ENCODE measurements at places on chromosomes 1 and 21.

DNA sequence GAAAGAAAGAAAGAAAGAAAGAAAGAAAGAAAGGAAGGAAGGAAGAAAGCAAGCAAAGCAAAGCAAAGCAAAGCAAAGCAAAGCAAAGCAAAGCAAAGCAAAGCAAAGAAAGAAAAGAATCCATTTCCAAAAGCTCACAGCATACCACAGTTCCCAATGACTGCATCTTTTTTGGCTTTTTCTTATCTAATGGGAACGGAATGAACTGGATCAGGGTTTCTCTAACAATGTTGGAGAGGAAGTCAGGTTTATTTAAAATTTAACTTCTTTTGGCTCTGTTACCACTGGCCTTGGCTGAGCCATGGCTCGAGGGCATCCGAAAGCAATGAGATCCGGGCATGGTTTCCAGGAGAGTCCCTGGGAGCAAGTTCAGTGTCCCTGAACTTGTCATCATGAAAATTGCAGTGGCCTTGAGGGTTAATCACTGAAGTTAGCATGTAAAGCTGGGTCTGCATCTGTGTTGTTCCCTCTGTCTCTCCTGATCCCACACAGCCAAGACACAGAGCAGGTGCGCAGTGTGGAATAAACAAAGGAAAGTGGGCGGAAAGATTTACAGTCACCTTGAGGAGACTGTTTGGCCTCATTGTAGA, 34.6 kb upstream of the CTPS1 start:
- H3K4me1 ChIP-seq = no peaks in the 10 kb centered on the region
- no peak overlapping the region for H3K27ac ChIP-seq
- H3K36me3 ChIP-seq = no peaks in the 10 kb centered on the region
- H3K4me3 ChIP-seq = no peak overlapping the region

DNA sequence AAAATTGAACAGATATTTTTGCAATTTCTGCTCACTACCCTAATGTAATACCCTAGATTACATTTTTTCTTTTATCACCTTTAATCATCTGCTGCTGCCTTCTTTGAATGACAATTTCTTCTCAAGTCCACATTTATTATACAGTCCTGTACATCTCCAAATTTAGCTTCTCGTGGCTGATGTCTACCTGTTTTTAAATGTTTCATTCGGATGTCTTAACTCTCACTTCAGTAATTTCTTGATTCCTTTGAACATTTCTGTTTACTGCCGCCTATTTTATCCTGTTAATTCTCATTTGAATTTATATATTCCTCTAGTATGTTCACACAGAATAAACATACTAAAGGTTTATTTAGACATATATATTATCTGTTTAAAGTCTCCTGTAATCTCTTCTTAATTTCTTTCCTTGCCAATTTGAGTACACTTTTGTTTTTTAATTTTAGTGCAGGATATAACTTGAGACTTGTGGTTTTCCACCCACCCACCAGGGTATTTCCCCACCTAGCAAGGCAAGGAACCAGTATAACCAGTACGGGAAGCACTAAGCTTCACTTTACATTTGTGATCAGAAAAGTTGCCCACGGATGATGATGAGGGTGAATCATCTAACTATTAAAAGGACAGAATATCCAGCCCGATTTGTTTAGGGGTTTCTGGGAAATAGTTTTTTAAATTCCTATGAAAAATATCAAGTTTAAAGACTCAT, 12.7 kb downstream of the INSL5 start:
- no peak for DNase-seq
- H3K27me3 ChIP-seq = no peaks in the 10 kb centered on the region
- peaks cover 15% of the 10 kb centered on the region for H3K4me1 ChIP-seq
- peak overlapping the region; percentile 49 for H3K27ac ChIP-seq
- H3K36me3 ChIP-seq = no peaks in the 10 kb centered on the region
- peak overlapping the region; percentile 67 for H3K4me3 ChIP-seq

DNA sequence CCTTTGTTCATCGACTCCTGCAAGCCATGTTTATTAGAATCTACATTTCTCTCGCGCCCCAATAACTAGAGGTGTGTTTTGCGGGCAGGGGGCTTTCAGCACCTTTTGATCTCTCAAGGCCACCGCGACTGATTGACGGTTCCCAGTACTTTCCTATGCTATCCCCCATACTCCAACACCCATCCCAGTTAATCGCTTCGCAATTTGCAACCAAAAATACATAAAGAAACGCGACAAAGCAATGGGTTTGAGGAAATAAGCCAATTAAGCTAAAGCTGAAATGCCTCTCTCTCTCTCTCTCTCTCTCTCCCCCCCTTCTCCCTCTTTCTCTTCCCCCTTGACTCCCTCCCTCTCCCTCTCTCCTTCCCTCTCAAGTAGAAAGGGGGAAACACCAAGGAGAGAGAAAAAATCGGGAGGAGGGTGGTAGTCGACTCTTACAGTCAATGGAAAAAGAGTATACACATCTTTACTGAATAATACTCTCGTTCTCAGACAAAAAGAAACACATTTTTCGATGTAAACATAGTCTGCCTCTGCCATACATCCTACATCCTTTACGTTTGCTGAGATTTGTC, 128.0 kb upstream of the DPYD start:
- H3K27ac ChIP-seq = no peak overlapping the region
- H3K36me3 ChIP-seq = peaks cover 2% of the 10 kb centered on the region
- DNase-seq = no peak
- peak overlapping the region; percentile 68 for H3K4me3 ChIP-seq

DNA sequence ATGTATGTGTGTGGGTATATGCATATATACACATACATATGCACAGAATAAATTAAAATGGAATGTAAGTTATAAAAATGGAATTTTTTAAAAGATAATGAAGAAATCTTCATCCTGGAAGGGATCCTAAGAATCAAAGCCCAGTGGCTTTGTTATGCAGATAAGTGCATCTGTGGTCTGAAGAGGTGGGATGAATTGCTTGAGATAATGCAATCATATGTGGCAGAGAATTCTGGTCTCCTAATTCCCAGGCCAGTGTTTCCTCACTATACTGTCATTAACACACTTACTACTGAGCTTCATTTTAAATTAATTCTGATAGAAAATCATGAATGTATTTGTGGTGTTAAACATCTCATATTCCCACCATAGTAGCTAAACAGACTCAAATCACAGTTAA, 86.7 kb upstream of the PRMT6 start:
- no peak for DNase-seq
- no peak overlapping the region for H3K27ac ChIP-seq
- no peaks in the 10 kb centered on the region for H3K36me3 ChIP-seq
- no peaks in the 10 kb centered on the region for H3K27me3 ChIP-seq

DNA sequence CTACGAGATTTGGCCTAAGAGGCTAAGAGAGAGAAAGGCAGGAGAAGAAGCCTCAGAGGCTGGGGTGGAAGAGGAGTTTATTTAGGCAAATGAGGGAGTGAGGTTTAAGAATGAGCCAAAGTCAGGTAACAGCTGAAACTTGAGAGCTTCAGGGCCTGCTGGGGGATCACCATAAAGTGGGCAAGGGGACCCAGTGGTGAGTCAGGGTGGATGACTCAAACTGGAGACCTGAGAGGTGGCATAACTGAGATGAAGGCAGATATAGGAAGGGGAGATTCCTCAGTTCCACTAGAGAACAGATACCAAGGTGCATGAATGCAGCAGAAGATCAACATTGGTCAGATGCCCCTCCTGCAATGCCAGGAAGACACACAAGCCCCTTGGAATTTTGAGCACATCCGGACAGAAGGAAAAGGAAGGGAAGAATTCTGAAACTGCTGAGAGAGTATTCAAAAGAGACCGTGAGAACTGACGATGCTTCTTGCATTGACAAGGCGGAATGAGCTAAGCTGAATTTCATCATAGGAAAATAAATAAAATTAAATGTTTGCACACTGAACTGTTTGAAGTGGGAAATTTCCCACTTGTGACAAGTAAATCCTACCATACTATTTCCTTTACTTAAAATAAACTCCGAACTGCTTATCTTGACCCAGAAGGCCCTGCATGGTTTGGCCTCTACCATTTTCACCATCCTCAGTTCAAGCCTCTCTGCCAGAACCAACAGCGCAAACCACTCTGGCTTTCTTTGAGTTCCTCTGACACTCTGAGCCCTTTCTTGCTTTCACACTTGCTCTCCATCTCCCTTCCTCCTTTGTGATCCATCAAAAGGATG, 94.1 kb downstream of the NMNAT2 start:
- no peaks in the 10 kb centered on the region for H3K36me3 ChIP-seq
- H3K27me3 ChIP-seq = peaks cover 31% of the 10 kb centered on the region
- H3K4me1 ChIP-seq = no peaks in the 10 kb centered on the region
- H3K4me3 ChIP-seq = no peak overlapping the region

- H3K27me3 ChIP-seq = no peaks in the 10 kb centered on the region
- peaks cover 4% of the 10 kb centered on the region for H3K4me1 ChIP-seq
- no peak for DNase-seq
- no peak overlapping the region for H3K27ac ChIP-seq
Observed at GRCh38 chr1:70025846-70026245, 179.5 kb downstream of the LRRC40 start.

DNA sequence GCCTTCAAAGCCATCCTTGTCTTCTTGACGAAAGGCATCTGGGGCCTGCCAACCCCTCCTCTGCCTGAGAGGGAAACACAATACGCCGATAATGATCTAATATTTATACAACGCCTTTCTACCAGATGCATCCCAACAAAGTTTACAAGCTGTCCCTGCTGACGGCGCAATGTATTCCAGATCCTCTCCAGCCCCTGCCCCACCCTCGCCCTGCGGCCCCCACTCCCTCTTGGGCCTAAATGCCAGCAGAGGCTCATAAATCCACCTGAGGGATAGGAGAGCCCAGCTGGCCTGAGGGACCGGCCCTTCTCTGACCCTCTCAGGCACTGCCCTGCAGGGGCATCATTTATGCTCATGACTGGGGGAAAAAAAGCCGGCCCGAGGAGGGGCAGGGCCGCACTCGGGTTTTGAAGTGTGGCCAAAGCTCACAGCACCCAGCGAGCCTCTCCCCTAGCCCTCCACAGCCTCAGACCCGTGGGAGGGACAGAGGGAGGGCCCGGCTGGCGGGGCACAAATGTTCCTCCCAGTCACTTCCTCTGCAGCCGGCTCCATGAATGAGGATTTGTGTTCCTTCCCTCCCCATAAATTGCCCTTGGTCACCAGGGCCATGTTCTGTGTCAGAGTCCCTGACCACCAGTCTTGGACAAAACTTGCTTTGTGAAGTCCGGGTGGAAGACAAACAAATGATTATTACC, 140.3 kb downstream of the FOXD2 start:
- H3K4me3 ChIP-seq = no peak overlapping the region
- H3K4me1 ChIP-seq = no peaks in the 10 kb centered on the region
- peaks cover 19% of the 10 kb centered on the region for H3K27me3 ChIP-seq
- H3K27ac ChIP-seq = no peak overlapping the region
- DNase-seq = no peak

- H3K4me3 ChIP-seq = peak overlapping the region; percentile 72
- peaks cover 23% of the 10 kb centered on the region for H3K4me1 ChIP-seq
- no peaks in the 10 kb centered on the region for H3K36me3 ChIP-seq
- H3K27me3 ChIP-seq = no peaks in the 10 kb centered on the region
- H3K27ac ChIP-seq = peak overlapping the region; percentile 87
Observed at GRCh38 chr1:40153073-40153770, 8.0 kb upstream of the RLF start.

DNA sequence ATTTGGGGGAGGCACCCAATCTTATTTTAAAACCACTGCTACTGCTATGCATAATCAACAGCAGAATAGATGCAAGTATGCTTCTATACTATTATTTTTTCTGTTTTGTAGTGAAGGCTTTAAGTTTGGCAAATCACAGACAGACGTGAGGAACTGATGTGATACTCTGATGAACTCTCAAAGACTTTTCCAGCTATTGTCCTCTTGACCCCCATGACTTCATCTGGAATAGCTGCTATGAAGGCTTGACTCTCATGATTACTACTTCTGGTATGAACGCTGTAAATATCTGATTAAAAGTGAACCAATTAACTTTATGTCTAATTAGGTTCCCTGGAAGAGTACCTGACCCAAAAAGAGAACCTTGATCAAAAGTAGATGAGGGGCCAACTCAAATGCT, 49.1 kb downstream of the EYA3 start:
- no peaks in the 10 kb centered on the region for H3K27me3 ChIP-seq
- H3K27ac ChIP-seq = no peak overlapping the region
- DNase-seq = no peak
- peaks cover 33% of the 10 kb centered on the region for H3K36me3 ChIP-seq

GRCh38 chr1:155017946-155018316, 15.3 kb downstream of the ZBTB7B start:
- no peaks in the 10 kb centered on the region for H3K27me3 ChIP-seq
- peaks cover 16% of the 10 kb centered on the region for H3K36me3 ChIP-seq
- DNase-seq = no peak
- peak overlapping the region; percentile 82 for H3K27ac ChIP-seq
- H3K4me3 ChIP-seq = peak overlapping the region; percentile 78

- no peak for DNase-seq
- H3K36me3 ChIP-seq = no peaks in the 10 kb centered on the region
- peaks cover 15% of the 10 kb centered on the region for H3K27me3 ChIP-seq
- H3K4me3 ChIP-seq = no peak overlapping the region
Observed at GRCh38 chr1:14941864-14942263, 211.7 kb upstream of the TMEM51 start.

DNA sequence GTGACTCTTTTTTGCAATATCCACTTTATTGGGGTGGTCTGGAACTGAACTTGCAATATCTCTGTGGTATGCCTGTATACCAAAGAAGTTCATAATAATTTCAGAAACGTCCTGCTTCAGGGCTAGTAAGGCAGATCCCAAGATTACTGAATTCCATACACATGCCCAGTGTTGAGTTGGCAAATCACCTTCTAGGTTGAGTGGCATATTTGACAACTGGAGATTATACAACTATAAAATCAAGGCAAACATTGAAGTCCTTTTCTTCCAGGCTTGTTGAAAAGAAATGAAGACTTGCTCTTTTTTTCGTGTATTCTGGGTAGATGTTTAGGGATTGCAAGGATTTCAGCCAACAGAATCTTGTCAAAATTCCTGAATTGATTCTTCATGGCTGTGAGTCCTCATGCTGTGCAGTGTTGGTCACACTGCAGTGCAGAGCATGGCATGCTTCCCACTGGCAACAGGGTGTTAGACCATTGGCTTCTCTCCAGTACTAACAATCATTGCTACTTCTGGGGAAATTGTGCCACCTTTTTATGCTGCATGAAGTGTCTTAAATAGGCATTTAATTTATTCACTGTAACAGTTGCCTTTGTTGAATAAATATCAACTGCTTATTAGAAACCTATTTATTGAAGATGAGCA, 367.1 kb upstream of the ADGRL4 start:
- no peak overlapping the region for H3K4me3 ChIP-seq
- H3K27me3 ChIP-seq = no peaks in the 10 kb centered on the region
- H3K36me3 ChIP-seq = no peaks in the 10 kb centered on the region
- no peak overlapping the region for H3K27ac ChIP-seq
- DNase-seq = no peak
- H3K4me1 ChIP-seq = no peaks in the 10 kb centered on the region

DNA sequence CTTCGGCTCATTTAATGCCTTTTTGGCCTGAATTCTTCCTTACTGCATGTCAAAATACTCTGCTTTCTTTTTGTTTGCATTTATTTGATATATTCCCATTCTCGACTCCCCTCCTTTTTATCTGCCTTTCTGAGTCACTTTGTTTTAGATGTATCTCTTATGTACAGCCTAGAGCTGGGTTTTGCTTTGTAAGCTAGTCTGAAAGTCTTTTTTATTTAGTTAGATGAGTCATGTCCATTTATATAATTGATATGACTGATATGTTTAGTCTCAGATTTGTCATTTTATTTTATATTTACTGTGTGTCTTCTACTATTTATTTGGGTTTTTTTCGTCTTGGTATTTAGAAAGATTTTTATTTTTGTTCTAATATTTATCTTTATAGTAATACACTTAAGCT, 33.6 kb upstream of the GNG5 start:
- no peak overlapping the region for H3K27ac ChIP-seq
- no peaks in the 10 kb centered on the region for H3K27me3 ChIP-seq
- peaks cover 11% of the 10 kb centered on the region for H3K4me1 ChIP-seq
- H3K4me3 ChIP-seq = no peak overlapping the region
- H3K36me3 ChIP-seq = peaks cover 16% of the 10 kb centered on the region
- no peak for DNase-seq

Measured in stimulated activated naive B cell treated with anti-CD40 and anti-IgM and Interleukin-4, amounts not matched to agents 10 μg/mL and 1 μg/mL and 100 μg/mL, for 72 hours (primary cell).